ENCODE measurements at places on chromosomes 5 and 9.

DNA sequence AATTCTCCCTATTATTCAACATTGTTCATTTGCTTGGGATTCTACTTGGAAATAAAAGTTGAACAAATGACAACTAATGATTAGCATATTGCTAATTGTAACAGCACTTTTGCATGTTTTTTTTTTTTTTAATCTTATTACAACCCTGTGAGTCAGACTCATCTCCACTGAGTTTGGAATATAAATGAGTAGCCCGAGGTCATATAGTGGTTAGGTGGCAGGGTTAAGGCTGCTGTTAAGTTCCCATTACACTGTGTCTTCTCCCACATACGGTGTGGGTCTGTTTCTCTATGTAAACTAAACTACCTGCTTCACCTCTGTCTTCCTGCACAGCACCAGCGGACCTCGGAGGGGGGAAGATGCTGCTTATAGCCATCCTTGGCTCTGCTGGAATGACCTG lies 92.4 kb downstream of the EQTN start:
- no peak for DNase-seq

DNA sequence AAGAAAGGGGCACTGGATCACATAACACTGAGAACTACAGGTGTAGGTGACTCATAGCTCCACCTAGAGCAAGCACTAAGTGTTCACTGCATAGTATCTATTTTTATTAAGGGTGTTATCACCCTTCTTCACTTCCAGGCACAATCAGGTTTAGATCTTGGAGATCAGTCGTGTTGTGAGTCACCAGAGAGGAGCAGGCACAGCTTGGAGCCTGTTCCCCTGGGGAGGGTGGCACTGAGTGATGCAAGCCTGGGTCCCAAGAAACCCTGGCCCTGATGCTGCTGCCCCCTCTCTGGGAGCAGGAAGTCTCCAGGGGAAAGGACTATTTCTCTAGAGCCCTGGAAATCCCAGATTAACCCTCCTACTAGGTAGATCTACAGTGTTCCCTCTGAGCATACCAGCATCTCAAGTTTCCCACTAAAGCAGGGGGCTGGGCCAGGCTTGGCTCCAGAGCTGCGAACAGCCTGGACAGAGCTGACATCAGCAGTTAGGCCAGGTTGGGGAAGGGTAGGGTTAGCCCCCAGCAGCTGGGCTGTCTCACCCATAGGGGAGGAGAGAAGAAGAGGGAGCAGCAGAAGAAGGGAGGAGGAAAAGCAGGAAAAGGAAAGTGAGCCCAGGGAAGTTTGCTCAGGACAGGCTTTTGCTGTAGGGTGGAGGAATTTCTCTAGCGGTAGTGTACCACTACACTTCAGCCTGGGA lies 28.1 kb upstream of the SPINK4 start:
- DNase-seq: no peak

GRCh38 chr9:6209966-6210365 lies 5.6 kb upstream of the IL33 start:
- no peak for DNase-seq

DNA sequence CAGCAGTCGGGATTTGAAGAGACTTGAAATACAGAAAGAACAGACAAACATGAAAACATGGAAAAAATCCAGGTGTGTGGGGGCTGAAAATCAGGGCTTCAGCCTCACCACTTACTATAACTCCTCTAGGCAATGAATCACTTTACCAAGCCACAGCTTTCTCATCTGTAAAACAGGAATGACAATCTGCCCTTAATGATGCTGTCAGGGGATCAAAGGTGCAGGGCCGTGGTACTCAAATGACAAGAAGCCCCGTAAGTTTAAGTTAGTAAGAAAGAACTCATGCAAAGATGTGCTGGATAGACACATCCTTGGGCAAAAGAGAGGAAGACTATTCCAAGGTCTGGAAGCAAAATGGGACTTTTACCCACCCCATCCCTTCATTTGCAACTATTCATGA lies 34.7 kb downstream of the FBXW2 start:
- no peak for DNase-seq
